ENCODE measurements at places on chromosomes 12 and 14. TPM values are rescaled to one million over a fixed set of nuclear protein-coding genes. Genes with fewer than 3 reads are reported as not detected.

The SLCO1B1 gene
- total RNA-seq: not detected

The C1QL4 gene
- 0.35 TPM for total RNA-seq

The POTEM gene
- total RNA-seq: not detected

The CLEC1B gene
- total RNA-seq: not detected

The MUCL1 gene
- total RNA-seq: not detected

The RAPGEF3 gene
- 93.8 TPM for total RNA-seq

The PTCSC3 gene
- not detected for total RNA-seq

The TPPP2 gene
- total RNA-seq: not detected

The RD3L gene
- total RNA-seq: not detected

The SDR9C7 gene
- total RNA-seq: 1.3 TPM

The KRT78 gene
- not detected for total RNA-seq

The TPH2 gene
- total RNA-seq: 0.92 TPM

The TUBA1C gene
- 32.0 TPM for total RNA-seq

The OLR1 gene
- total RNA-seq: 8.7 TPM

The LALBA gene
- not detected for total RNA-seq

The KLRK1 gene
- total RNA-seq: 1.4 TPM

The B4GALNT1 gene
- total RNA-seq: 77.9 TPM

The VSX2 gene
- not detected for total RNA-seq

The CKB gene
- total RNA-seq: 1,892 TPM

The MANSC4 gene
- total RNA-seq: not detected

The EXOC3L4 gene
- total RNA-seq: not detected

The GPR68 gene
- total RNA-seq: 3.9 TPM

The ANO2 gene
- 9.8 TPM for total RNA-seq

The CARMIL3 gene
- 8.5 TPM for total RNA-seq

GRCh38 chr12:6612247-6612646 lies 5.1 kb upstream of the CHD4 start:
- no peak for DNase-seq

- no peak for DNase-seq
These were observed 3.1 kb upstream of the CCDC88C start for GRCh38 chr14:91420686-91421085.

- no peak for DNase-seq
These were observed 75.1 kb downstream of the ETNK1 start for GRCh38 chr12:22700106-22700505.

GRCh38 chr12:113970211-113970610 lies 4.1 kb upstream of the RBM19 start:
- DNase-seq: no peak

GRCh38 chr12:97912943-97913342 lies 450.3 kb downstream of the RMST start:
- DNase-seq: no peak

- no peak for DNase-seq
These were observed 26.5 kb upstream of the RPLP0 start for GRCh38 chr12:120227233-120228040.

DNA sequence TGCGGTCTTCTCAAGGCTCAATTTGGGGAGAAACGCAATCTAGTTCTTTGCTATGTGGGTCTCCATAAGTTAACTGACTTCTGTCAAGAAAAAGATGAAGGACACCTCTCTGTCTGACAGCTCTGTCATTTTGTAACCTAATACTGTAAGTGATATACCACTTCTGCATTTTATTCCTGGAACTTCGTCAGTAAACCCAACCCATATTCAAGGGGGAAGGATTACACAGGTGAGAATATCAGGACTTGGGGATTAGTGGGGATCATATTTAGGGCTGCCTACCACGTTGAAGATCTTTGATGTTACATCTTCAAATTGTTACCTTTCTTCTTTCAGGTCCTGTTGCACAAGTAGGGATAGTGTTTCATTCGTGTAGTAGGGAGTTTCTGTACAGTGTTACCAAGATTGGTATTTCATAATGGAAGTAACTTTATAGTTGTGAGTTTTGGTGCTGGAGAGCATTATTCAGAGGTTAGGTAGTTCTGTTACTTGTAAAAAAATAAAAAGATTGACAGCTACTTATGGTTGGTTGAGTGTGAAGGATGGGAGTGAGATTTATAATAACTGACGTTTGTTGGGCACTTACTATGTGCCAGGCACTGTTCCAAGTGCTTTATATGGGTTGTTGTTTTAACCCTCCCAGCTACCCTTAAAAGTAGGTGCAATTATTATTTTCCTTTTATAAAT lies 1.6 kb downstream of the TMEM260 start:
- no peak for DNase-seq

- DNase-seq: no peak
These were observed 13.6 kb upstream of the NUAK1 start for GRCh38 chr12:106152334-106152733.

DNA sequence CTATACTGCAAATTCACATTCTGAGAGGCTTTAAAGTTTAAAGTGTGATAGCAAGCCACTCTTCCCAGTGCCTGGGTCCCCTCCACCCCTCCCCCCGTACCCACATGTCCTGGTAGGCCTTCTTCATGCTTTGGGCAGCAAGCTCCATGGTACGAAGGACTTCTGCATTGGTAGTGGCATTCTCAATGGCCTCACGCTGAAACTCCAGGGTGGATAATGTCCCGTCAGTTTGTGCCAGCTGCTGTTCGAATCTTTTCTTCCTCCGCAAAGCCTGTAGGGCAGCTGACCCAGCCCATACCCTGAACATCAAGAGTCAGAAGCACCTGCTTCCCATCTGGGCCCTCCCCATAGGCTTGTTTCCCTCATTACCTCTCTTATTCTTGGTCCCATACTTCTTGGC lies 2.0 kb downstream of the CHMP4A start:
- no peak for DNase-seq

- DNase-seq: no peak
These were observed 57.9 kb upstream of the PNMA1 start for GRCh38 chr14:73771848-73772638.

DNA sequence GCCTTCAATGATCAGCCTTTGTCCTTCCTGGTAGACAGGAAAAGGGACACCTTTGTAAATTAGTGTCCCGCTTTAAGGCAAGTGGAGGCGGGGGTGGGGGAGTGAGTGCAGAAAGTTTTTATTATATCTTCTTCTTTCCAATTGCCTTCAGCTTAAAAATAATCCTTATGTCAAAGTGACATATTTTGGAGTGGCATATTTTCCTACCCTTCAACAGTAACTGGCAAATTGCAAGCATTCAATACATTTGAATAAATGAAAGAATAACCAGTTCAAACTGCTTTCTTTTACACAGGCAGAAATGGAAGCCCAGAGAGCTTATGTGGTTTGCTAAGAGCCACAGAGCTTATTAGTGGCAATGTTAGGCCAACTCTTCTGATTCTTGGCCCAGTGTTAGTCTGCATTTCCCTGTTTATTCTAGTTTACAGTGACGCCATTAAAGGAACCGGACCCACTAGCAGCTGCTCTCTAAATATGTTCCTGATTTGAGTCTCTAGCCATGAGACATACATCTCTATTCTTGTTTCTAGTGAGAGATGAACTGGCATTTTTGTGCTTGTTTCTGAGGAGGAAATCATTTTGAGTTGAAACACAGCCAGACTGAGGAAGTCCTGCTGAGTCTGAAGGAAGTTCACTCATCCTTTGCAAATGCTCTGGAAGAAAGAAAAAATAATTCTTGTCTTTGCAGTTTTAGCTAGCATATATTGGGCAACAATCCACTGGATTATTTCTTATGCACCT lies 468.7 kb downstream of the NOVA1 start:
- DNase-seq: no peak

GRCh38 chr12:10960211-10960610 lies 21.1 kb upstream of the TAS2R14 start:
- no peak for DNase-seq

GRCh38 chr12:1313906-1314305 lies 280.5 kb downstream of the FBXL14 start:
- DNase-seq: no peak

DNA sequence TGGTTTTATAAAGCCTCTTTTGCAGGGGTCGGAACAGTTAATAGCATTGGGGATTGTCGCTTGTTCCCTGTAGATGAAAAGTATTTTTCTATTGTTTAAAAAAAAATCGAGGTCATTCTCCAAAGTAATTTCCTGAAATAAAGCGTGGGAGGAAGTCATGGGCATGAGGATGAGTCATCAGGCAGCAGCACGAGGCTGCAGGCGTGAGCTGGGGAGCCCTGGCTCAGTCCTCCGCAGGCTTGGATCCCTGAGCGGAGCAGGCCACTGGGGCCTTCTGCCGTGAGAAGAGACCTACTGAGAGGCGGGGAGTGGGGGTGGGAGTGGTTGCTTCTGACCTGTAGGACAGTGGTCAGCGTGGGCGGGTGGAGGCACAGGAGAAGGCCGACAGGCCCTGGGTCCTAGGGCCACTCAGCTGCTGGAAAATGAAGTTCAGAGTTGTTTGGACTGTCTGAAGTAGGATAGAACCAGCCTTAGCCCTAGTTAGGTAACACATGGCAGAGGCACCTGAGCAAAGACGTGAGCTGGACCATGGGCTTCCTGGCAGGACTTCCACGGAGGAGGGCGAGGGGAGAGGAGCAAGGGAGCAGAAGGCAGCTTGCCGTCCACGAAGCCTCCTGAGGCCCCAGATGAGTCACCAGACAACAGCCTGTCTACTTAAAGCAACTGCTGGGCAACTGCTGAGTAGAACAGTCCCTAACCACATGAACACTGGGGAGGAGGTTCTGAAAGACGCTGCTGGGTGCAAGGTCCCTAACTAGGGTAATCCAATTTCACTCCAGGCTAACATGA lies 21.1 kb upstream of the LGALS3 start:
- peak; percentile 53 for DNase-seq

- no peak for DNase-seq
These were observed 99.2 kb downstream of the BEGAIN start for GRCh38 chr14:100488057-100488456.

- no peak for DNase-seq
These were observed 120.1 kb downstream of the TTC7B start for GRCh38 chr14:90695997-90696660.

- no peak for DNase-seq
These were observed 38.2 kb downstream of the NCKAP5L start for GRCh38 chr12:49789992-49790391.

GRCh38 chr12:32229971-32230612 lies 123.4 kb downstream of the BICD1 start:
- DNase-seq: no peak

DNA sequence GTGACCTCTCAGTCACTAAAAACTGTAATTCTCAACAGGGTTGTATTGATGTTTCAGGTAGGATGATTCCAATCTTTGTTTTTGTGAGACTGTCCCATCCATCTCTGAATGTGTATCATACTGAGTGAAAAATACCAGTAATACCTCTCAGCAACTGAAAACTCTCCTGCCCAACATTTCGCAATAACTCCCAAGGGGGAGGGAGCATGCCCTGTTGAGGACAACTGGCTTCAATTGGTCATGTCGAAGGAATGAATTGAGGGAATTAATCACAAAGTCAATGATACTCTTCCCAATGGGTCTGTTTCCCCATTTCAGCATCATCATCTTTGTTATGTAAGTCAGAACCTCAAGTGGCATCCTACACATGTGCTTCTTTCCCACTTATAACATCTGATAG lies 102.4 kb upstream of the E2F7 start:
- no peak for DNase-seq

DNA sequence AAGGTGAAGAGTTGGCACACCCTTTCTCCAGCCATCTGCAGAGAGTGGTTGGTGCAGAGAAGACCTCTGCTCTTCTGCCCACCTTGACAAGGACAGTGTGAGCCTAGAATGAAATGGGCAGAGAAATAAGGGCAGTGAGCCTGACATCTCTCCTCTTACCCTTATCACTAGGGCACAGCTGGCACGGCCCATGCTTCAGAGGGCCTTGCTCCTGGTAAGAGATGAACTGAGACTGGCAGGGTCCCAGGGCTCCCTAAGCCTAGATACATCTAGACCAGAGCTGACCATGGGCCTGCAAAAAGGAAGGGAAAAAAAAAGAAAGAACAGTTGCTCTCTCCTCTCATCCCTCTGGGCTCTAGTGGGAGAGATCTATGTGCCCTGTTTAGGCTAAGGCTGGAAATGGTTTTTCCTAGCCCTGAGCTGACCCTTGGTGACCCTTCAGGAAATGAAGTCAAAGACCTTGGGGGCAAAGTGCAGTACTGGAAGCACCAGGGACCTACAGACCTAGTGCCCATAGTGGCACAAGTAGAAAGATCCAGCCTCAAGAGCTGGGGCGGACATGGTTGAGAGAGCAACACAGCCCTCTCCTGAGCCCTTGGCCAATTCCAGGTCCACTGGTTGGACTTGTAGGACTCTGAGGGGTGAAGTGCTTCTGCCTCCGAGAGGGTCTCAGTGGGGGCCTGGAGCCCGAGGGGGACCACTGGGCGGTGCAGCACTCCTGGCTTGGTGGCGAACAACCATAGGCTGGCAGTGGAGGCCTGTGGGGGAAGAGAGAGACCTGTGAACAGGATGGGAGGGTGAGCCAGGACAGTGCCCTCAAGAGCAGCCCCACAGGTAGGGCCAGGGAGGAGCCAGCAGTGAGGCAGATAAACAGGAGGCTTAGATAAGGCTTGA lies 22.0 kb downstream of the PRPF40B start:
- DNase-seq: no peak

GRCh38 chr14:55746558-55746957 lies 166.6 kb downstream of the KTN1 start:
- DNase-seq: no peak

- DNase-seq: no peak
These were observed 189.5 kb upstream of the FKBP4 start for GRCh38 chr12:2605301-2605700.

- DNase-seq: no peak
These were observed 55.4 kb upstream of the GARIN2 start for GRCh38 chr14:67133595-67134441.

DNA sequence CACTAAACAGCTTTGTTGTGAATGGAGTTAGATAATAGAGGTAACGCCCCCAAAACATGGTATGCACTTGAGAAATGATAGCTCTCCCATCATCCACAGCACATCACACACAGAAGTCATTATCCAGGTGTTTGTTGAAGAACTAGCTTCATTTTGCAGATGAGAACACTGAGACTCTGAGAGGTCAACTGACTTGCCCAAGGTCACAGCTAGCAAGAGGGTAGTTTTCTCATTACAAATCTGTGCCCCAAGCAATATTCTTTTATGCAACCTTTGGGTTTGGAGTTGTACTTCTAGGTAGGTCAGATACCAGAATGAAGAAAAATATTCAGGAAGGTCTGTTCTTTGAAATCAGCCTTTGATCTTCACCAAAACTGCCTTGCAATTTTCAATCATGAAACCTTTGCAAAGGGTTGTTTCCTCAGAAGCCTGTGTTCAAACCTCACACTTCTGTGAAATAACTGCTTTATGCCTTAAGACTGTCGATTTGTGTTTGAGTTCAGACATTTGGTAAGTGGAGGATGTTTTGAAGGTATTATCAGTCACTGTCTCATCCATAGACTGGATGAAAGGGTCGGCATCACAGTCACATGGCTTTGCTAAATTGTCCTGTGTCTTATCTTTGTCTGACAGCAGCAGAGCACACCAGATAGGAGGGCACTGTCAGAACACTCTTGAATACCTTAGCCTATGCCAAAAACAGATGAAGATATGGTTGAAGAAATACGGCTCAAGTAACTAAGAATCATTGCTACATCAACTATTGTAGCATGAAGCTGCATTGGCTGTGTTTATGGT lies 233.2 kb upstream of the BTG1 start:
- no peak for DNase-seq

GRCh38 chr12:119178544-119179334 lies at the start of gene HSPB8:
HSPB8 (plus strand) TSS chr12:119178931; CDS start chr12:119179313, 382 bp downstream.
- peak; percentile 72 for DNase-seq

Data from dorsolateral prefrontal cortex (tissue), 122 donors.